ENCODE measurements at places on chromosomes 1 and 21.
A peak's percentile ranks its signal among the peaks of the same experiment; 100 is the strongest.

- DNase-seq: peak; percentile 61
Observed at GRCh38 chr1:94231746-94232145, 5.6 kb downstream of the ARHGAP29 start.

GRCh38 chr1:30371888-30372791 lies 351.2 kb downstream of the MATN1 start:
- DNase-seq: no peak

DNA sequence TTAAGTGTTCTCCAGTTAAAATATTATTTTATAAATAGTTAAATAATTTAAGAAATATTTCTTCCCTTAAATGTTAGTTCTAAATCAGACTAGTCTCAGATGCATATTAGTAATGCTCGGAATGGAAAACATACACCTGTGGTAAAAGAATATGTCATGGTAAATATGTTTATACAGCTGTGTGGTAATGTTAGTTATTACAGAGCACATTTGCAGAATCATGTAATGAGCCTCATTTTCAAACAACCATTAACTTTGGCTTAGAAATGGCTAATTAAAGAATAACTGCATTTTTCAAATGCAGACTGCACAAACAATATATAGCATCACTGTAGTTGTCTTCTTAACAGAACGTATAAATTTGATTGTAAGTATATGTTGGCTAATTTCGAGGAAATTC lies 90.3 kb downstream of the DISP1 start:
- DNase-seq: no peak

DNA sequence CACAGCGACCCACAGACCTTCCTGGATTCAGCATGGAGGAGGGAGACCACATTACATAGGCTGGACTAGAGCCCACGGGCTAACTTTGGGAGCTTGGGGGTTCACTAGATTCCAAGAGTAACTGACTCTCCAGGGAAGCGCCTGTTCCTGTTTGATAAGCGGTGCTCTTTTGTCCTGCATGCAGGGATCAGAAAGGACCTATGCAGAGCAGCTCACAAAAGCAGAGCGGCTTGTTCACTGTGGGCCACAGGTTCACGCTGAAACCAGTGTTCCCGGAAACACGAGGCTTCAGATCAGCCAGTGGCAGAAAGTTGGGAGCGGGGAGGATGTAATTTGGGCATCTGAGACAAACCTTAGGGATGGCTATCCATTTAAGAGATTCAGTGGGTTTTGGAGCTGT lies 403.9 kb downstream of the PCP4 start:
- no peak for DNase-seq

GRCh38 chr1:163673759-163674151 lies 352.0 kb downstream of the NUF2 start:
- DNase-seq: no peak

DNA sequence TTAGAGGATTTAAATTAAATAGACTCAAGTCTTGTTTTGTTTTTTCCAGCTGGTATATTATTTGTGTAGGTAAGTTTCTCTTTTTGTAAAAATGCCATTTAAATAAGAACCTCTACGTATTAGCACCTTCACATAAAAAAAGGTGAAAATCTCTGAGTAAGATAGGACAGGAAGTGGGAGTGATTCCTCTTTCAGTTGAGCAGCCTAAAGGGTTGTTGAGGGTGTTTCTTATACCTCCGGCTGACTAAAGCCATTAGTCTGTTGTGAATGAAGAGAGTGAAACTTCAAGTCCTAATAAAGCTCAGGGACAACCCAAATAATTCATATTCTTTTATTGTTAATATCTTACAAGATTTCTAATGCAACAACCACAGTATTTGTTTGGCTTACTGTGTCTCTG lies 188.7 kb downstream of the CHRM3 start:
- no peak for DNase-seq

- DNase-seq: peak; percentile 31
Observed at GRCh38 chr1:32106663-32107275, 1.1 kb upstream of the KPNA6 start.

DNA sequence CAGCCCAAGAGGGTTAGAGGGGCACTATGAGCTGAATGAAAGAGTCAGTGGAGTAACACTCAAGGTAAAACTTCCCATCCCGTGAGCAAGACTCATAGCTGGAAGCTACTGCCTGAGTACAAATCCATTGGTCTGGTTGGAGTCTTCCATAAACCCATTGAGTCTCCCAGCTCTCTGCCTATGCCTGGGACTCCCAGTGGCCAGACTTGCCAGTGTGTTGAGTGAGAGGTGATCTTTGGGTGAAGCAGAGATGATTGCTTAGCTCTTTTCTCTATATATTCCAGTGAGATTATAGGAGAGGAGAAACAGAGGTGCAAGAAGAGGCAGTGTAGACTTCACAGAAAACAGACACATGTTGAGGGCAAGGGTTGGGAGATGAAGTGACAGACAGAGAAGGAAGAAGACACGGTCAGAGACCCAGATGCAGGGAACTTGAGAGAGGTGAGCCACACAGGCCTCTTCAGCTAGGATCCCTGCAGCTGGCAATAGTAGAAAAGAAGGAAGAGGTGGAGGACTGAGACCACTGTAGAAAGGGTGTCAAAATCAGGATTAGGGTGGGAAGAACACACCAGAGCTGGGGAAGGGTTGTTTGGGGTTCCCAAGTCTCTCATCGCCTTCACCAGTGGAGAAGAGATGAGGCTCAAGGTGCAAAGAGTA lies 3.7 kb downstream of the FOXD2 start:
- no peak for DNase-seq

DNA sequence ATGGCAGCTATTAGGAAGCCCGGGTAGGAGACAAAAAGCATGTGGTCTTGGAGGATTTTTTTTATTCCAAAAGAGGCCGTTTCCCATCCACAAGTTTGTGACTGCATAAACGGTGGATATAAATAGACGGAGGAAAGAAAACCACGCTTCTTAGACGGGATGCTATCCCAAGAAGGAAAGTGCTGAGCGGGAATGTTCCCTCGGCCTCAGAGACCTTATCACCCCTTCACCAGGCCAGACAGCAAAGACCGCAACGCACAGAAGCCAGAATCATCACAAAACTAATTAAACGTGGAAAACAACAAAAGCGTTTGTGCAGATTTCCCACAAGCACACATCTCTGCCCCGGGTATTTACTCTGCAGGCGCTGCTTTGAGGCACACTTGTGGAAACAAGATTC lies 43.2 kb downstream of the HLCS start:
- no peak for DNase-seq

- DNase-seq: peak; percentile 38
Observed at GRCh38 chr1:83559129-83559840, 439.6 kb downstream of the TTLL7 start.

DNA sequence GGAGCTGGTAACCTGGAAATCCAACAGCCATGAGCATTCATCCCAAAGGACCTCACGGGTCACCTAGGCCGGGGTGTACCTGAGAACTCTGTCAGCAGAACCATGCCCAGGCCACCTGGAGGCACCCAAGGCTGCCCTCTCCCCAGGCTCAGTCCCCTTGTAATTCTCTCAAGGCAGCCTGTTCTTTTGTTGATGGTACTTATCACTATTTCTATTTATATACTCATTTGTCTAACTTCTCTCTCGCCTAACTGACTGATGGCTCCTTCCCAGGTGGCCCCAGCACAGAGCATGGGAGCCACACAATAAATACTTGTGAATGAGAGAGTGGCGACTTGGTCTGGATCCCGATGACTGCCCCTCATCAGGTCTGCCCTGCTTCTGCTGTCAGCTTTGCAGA lies 16.7 kb downstream of the CASP9 start:
- no peak for DNase-seq

DNA sequence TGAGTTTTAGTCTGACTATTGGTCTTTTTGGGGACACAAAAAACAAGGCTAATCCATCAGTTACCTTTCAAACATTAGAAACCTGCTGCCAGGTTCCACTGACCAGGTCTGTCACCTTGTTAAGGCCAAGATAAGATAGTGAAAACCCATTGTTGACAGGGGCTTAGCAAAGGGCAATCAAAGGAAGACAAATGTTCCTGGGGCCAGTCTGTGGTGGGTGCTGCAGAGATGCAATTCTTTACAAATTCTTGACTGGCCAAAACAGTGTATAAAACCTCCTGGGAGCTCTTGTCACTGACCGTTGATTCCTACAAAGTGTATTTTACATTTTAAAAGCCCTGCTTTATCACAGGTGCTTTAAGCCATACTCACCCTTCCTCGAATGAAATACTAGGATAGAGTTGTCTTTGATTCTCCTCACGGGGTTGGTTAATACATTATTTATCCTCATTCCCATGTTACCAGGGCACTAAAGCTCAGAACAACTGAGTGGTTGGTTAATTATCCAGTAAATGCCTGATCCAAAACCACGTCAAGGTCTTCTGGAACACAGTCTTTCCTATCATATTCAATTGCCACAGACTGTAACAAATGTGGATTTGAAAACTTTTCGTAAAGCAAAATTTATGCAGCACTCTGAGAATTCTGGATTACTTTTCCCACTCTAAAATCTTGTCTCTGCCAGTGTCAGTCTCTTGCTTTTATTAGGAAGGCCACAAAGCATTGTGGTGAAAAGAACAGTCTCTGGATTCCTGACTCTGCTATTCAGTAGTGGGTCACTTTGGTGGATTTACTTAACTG lies 77.2 kb downstream of the NRIP1 start:
- no peak for DNase-seq

DNA sequence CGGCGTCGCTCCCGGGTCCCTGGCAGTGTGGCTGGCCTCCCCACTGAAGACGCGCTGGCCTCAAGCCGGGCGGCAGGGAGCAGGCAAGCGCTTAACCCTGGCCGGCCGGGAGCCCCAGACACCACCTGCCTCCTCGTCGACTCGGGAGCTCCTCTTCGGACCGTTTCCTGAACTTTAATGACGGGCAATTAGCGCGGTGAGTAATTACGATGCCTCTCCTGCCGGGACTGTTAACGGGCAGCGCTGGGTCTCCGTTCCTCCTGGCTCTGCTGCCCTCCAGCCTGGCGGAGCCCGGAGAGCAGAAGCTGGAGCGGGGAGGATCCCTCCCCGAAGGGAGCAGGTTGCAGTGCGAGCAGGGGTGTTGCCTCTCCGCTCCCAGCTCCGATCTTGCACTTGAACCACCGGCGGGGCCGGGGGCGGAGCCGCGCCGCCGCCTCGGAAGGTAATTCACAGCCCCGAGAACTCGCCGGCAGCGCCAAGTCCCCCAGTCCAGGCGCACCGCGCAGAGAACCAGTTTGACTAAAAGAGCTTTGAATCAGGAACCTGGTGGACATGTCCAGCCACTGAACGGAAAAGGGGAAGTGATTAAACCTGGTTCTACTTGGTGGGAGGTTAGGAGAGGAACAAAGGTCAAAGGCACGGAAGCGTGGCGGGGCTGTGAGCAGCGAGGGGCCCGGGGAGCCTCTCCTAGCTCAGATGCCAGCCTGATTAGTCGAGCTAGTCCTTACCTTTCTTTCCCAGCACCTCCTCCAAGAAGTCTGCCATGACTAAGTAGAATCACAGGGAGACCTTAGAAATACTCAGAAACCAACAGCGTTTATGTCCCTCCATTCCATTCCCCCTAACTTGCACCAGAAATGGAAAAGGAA lies 18.3 kb upstream of the PLEKHA6 start:
- DNase-seq: peak; percentile 62

- DNase-seq: no peak
Observed at GRCh38 chr1:22832414-22832786, 121.8 kb downstream of the EPHB2 start.

DNA sequence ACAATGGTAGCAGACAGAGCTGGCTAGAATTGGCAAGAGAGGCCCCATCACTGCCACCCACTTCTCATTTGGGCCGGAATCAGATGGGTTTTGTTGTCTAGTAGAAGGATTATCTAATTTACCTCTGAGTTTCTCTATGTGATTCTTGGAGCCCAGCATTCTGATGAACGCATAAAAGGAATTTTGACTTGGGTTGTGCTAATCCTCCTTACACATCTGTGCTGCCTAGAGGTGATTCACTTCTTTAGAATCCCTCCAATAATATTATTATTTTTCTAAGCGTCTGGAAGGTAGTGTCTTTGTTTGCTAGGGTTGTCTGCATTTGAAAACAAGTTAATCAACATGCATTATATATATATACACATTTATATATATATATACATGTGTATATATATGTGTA lies 118.1 kb downstream of the RUNX1 start:
- no peak for DNase-seq

DNA sequence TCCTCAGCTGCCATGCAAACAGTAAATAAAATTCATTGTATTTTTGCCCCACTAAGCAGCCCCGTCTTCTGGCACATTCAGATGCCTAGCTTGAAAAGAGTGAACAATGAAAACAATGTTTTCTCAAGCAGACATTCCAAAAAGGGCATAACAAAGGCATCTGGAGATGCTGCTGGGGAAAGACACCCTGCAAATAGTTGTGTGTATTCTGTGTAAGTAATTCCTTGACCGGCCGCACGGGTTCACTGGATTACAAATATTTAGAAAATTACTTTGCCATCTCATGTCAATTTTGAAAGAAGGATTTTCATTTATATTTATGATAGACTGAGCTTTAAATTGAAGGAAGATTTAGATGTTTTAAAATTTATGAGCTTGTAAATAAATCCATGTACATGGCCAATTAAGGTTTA lies 142.2 kb downstream of the SLC45A1 start:
- no peak for DNase-seq

- no peak for DNase-seq
Observed at GRCh38 chr1:205481629-205482151, 22.8 kb upstream of the CDK18 start.

DNA sequence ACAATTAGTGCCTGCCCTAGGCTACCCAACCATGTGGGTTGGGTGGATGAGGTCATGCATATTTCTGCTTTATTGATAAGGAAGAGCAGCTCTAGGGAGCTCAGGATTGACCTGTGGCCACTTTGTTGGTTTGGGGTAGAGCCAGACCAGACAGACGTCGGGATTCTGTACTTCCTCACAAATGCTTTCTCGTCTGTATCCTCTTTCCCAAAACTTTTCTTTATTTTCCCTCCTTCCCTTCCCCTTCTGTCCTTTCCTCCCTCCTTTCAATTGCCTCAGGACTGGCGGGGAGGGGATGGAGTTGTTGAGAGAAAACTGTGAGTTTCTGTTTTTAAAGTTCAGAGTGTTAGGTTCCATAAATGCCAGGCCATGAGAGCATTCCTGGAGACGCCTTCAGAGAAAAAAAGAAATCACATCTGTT lies 68.0 kb downstream of the UCK2 start:
- DNase-seq: no peak

GRCh38 chr1:67883069-67883468 lies 49.8 kb upstream of the GNG12 start:
- DNase-seq: no peak

DNA sequence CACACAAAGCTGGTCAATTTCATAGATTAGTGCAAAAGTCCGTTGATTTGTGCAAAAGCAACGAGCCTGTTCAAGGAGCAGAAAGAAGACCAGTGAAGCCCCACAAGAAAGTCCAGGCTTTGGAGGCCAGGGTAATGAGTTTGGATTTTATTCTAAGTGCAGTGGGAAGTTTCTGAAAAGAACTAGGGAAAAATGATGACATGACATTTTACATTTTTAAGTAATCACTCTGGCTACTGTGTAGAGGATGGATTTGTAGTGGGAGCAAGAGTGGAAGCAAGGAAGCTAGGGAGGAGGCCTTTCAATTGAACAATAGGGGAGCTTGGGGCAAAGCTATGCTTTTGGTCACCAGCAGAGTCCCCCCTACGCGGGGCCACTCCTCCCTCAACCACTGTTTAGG lies 186.2 kb downstream of the ZNF281 start:
- no peak for DNase-seq

GRCh38 chr1:155256058-155256852 lies 972 bp upstream of the ENTREP3 start:
- DNase-seq: no peak

- no peak for DNase-seq
Observed at GRCh38 chr1:218661411-218661810, 316.3 kb downstream of the TGFB2 start.

GRCh38 chr21:41726970-41727783 lies 39.7 kb downstream of the RIPK4 start:
- no peak for DNase-seq

GRCh38 chr1:18922848-18923755 lies 20.7 kb upstream of the ALDH4A1 start:
- no peak for DNase-seq

Measured in hematopoietic multipotent progenitor cell treated with erythropoietin and hydrocortisone succinate and interleukin-3 and kit ligand, for 4 days (in vitro differentiated cells).